ENCODE measurements at places on chromosomes 1 and 21.

- DNase-seq = no peak
These were observed 60.8 kb upstream of the KCNJ15 start for GRCh38 chr21:38196036-38196435.

DNA sequence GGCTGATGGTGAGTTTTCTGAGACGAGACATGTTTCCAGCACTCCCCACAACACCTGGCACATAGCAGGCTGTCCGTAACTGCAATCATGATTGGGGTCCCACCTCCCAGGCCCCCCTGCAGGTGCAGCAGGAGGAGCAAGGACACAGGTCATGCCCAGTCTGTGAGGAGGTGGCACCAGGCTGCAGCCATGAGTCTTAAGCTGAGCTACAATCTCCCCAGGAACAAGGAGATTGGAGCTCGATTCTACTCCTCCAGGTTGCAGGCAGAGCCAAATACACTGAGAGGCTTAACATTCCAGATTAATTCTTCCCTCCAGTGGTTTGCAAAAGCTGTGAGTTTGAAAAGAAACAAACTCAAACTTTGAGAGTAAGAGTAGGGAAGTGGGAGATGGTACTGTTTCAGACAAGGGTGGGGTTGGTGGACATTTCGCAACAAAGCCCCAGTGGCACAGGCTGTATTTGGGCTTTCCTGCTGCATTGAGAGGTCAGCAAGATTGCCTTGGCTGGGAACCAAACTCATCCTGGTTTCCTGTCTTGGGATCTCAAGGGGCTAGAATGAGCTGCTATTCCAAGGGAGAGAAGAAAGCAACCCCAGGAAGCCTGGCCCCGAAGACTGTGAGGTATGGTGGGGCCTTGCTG lies 64.8 kb upstream of the GALNT2 start:
- no peak for DNase-seq

DNA sequence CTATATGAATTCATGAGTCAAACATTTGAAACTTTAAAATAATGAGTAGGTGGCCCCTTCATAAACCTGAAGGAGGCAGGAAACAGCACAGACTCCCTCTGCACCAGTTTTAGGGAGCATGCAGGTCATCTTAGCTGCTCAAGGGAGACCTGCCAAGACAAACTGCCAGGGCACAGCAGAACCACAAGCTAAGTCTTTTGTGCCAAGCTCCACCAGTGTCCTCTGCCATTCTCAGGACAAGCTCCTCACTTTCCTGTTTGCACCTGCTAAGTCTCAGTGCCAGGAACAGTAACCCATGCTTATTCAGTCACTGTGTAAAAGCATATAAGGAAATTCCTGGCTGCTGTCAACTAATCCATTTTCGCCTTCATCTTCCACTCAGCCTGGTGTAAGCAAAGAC lies 368.9 kb downstream of the SEC16B start:
- DNase-seq = no peak

- DNase-seq = no peak
These were observed 6.3 kb downstream of the HTR1D start for GRCh38 chr1:23210963-23211362.

GRCh38 chr1:54499360-54500106 lies 48.5 kb upstream of the ACOT11 start:
- no peak for DNase-seq

DNA sequence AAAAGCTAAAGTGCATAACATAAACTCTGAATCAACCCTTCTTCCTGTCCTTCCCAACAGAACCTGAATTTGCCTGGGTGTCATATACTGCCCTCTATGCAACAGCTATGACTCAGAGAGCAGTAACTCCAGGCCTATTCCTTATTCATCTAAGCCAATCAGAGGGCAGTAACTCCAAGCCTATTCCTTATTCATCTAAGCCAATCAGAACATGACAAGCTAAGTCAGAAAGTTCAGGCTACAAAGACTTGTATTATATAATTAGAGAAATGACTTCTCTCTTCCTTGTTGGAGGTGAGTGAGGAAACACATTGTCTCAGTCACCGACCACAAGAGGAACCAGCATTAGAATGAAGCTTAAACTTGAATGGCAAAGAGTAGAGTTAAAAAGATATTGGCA lies 26.2 kb upstream of the TADA1 start:
- DNase-seq = no peak

GRCh38 chr1:207034208-207034607 lies 1.7 kb upstream of the C1orf116 start:
- no peak for DNase-seq

DNA sequence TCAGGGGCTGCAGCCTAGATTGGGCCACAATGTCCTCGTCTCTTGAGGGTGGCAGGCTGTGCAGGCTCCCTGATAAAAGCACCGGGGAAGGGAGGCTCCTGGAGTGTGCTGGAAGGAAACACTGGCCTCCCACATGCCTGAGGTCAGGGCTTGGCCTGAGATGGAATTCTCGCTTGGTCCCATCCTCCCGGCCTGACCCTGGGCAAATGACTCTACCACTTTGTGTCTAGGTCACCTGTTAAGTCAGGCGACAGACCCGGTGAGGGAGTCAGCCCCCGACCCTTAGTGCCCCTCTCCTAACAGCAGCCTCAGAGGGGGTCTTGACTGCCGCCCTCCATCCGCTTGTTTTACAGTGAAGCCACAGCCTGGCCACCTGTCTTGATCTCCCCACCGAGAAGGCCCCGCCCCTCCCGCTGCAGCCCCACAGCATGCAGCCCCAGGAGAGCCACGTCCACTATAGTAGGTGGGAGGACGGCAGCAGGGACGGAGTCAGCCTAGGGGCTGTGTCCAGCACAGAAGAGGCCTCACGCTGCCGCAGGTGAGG lies 2.5 kb downstream of the SMIM1 start:
- no peak for DNase-seq

- DNase-seq = no peak
These were observed 273.7 kb downstream of the NTNG1 start for GRCh38 chr1:107414550-107414949.

DNA sequence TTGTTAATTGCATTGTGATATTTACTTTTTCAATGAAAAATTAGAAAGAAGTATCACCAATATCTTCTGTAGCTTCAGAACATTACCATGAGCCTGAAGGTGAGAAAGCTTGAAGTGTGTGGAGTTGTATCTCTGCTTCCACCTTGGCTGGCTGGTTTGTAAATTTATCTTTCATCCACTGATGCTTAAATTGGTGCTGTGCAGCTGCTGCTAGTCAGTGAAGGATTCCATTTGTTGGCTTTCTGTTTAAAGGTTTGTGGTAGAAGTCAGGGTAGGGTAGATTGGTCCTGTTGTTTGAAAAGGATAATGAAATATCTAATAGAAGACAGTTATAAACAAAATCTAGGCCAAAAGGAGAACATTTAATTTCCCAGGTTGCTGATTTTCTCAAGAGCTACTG lies 105.7 kb downstream of the C1orf21 start:
- no peak for DNase-seq

- no peak for DNase-seq
These were observed 883.1 kb downstream of the TTLL7 start for GRCh38 chr1:83115785-83116184.

GRCh38 chr1:154624746-154625643 lies 17.0 kb upstream of the ADAR start:
- DNase-seq = no peak

- no peak for DNase-seq
These were observed 52.9 kb downstream of the LRRC8D start for GRCh38 chr1:89873770-89874169.

DNA sequence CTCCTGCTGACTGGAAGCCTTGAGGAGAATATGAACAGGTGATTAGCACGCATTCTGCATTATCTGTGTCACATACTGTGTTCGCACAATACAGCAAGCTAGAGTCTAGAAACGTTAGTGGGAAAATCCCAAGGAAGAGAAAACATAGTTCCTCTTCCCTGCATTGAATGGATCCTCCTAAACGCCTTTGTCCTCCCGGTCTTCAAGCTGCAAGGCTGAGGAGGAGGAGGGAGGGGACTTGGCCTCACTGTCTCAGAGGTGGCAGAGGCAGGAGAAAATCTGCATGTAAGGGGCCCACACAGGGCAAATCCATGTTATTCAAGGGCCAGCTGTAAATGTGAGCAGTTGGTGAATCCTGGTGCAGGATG lies 34.4 kb downstream of the WNT9A start:
- DNase-seq = no peak

GRCh38 chr1:109789551-109790180 lies 25.9 kb upstream of the EPS8L3 start:
- DNase-seq = no peak

- DNase-seq = no peak
These were observed 923 bp upstream of the SHC1 start for GRCh38 chr1:154971341-154971998.

GRCh38 chr1:212699104-212699624 lies 476 bp downstream of the BATF3 start:
- peak; percentile 76 for DNase-seq

GRCh38 chr1:119279456-119280381 lies 88.9 kb upstream of the HAO2 start:
- no peak for DNase-seq

- DNase-seq = no peak
These were observed 58.1 kb downstream of the ZSWIM5 start for GRCh38 chr1:45148209-45148825.

GRCh38 chr1:25786887-25787759 lies 12.9 kb upstream of the SELENON start:
- no peak for DNase-seq

GRCh38 chr1:161307892-161308638 lies 1.7 kb downstream of the MPZ start:
- DNase-seq = no peak

- no peak for DNase-seq
These were observed 75.8 kb downstream of the ST3GAL3 start for GRCh38 chr1:43783096-43783670.

DNA sequence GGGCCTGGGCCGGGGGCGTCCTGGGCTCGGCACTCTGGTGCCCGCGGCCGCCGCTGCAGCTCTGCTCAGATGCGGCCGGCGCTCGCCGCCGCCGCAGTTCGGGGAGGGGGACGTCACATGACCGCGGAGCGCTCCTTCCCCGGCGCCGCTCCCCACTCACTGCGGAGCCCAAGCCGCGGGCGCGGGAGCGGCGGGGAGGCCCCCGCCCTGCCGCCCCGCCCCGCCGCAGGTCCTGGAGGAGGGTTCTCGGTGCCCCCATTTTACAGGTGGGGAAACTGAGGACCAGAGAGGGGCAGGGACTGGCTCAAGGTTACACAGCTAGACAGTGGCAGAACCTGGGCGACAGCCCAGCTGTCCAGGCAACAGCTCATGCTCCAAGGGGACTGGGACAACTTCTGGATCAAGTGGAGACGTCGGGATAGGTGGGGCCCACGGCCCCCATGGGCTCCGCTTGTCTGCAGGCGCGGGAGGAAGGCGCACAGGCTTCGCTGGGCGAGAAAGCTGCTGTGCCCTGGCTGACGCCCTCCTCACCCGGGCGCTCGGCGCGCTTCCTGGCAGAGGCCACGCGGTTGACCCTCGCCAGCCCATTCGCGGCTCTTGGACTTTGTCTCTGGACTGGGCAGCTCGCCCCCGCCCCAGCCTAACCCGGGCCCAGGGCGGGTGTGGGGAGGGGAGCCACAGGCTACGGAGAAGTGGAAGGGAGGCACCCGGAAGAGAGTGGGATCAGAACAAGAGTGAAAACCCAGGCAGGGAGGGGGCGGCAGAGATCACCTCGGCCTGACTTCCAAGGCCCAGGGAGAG lies at the start of gene RAP1GAP:
Gene RAP1GAP (minus strand): TSS at position 100 of the 801 bp plus-strand sequence. CDS start 49,325 bp downstream, outside the sequence.
- peak; percentile 25 for DNase-seq

DNA sequence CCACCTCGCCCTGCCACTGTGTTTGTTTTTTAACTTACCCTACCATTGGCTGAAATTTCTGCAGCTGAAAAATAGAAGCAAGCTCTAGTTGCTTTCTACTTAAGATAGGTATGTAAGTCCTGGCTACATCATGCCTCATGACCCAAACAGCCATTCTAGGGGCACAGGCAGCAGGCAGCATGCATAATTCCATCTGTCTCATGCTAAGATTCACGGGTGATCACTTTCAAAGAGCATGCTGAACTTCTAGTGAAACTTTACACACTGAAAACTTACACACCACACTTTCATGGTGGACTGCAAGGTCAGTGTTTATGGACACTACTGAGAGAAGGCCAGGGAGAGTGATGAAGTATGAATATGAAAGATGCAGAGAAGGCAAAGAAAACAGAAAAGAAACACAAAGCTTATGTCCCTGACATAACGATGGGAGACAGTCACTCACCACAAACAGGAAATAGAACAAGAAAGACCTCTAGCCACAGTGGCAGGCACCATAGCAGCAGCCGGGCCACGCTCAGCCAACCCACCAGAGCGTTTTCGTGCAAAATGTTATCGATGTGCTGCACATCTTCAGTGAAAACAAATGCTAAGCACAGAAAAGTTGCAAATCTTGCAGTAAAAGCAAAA lies 102.3 kb upstream of the TIAM1 start:
- peak; percentile 10 for DNase-seq

- DNase-seq = no peak
These were observed 15.7 kb downstream of the ASPM start for GRCh38 chr1:197130677-197131304.

DNA sequence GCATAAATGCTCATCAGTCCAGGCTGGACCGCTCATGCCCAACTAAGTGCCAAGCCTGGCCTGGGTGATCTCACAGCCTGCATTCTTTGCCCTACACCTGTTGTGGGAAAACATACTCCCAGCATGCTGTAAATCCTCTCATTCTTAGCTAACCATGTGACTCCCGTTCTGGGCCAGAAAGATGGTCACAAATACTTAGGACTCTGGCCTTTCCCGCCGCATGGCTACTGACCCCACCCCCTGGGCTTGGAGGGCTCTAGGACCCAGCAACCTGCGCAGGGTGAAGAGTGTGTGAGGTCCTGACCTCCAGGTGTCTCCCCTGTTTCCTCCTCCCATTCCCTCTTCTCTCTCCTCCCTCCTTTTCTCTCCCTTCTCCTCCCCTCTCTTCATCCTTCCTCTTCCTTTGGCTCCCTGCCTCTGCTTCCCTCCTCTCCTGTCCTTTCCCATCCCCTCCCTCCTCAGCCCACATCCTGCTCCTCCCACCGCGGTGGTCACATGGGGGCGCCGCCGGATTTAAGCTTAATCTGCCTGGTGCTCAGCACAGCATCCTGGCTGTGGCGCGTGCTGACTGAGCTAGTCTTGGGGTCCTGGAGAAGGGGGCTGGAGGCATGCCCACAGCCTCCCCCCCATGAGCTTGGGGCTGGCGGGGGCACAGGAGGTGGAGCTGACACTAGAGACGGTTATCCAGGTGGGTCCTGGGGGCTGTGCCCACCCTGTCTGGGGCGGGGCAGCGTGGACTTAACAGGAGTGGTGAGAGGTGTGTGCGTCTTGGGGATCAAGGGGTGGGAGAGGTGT lies at the start of gene CROCC:
Gene CROCC (plus strand): TSS at position 541 of the 795 bp plus-strand sequence. CDS start 88 bp downstream, at position 629.
- peak; percentile 61 for DNase-seq

DNA sequence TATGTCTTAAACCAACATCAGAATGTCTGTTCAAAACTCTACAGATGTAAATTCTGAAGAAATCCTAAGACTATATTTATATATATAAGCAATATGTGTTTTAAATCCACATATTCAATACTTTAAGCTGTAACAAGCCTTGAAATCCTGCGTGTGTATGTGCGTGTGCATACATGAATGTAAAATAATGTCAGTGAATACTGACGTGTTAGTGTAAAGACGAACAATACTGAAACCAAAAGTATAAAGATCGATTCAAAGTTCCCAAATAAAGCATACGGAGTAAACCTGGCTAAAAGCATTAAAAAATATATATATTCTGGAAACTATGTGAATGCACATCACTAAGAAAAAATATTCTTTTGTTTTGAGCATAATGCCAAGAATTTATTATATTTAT lies 668.6 kb upstream of the NCAM2 start:
- no peak for DNase-seq

- DNase-seq = no peak
These were observed 28.3 kb downstream of the TMPRSS2 start for GRCh38 chr21:41479686-41480085.

GRCh38 chr1:30756206-30756544 lies 1.4 kb downstream of the LAPTM5 start:
- DNase-seq = no peak
